ENCODE measurements at places on chromosomes 2 and 18.

- no peak for DNase-seq
Measured at GRCh38 chr2:195842932-195843331, 185.9 kb downstream of the SLC39A10 start.

- no peak for DNase-seq
Measured at GRCh38 chr2:233481368-233482142, 85.0 kb downstream of the USP40 start.

GRCh38 chr2:180222644-180223043 is 215.5 kb upstream of the CWC22 start:
- no peak for DNase-seq

DNA sequence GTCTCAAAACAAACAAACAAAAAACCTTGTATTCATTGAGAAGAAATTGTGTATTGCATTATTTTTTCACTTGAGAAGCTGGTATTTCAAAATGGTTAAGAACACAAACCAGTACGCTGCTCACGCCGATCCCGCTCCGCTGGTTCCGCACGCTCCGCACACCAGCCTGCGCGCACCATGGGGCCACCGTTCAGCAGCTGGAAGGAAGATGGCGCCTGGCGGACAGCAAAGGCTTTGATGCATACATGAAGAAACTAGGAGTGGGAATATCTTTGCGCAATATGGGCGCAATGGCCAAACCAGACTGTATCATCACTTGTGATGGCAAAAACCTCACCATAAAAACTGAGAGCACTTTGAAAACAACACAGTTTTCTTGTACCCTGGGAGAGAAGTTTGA is 75.7 kb downstream of the RBM43 start:
- no peak for DNase-seq

- DNase-seq = no peak
Measured at GRCh38 chr18:7898181-7898580, 331.1 kb downstream of the PTPRM start.

GRCh38 chr2:105828558-105828957 is 83.8 kb downstream of the NCK2 start:
- no peak for DNase-seq
